ENCODE measurements at places on chromosomes 1 and 21.

GRCh38 chr21:27244352-27244751 lies 277.5 kb upstream of the ADAMTS5 start:
- DNase-seq, result no peak

DNA sequence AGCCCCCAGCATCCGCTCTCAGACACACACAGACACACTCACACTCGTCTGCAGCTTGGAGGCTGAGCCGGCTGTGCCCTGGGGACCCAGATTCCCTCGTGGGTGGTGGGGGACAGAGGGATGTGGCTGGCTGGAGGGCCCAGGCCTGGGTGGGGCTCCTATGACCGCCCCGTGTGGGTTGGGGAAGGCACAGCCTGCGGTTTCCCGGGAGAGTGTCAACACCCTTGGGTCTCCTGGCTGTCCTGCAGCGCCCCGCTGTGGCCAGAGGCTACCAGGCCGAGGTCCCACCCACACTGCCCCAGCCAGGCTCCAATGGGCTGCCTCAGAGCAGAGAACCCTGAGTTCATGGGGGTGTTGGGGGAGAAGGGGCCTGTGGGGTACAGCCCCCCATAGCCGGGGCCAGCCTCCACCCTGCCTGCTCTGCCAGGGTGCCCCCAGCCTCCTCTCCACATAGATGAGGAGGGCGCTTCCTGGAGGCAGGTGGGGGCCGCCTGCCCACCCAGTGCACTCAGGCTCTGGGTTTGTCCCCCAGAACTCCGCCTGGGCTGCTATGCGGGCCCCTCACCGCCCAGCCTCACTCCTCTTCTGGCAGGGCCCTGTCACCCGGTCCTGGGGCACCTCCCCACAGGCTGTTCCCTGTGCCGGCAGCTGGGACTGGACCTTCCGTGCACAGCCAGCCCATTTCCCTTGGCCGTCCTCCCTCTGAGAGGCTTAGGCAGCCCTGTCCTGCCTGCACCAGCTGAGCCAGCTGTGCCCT lies at the start of gene TTC34:
TSS of gene TTC34 (minus strand) at position 159 of the 757 bp plus-strand sequence. CDS start 866 bp downstream, outside the sequence.
- DNase-seq, result peak; percentile 78

GRCh38 chr1:63073309-63074306 lies 248.8 kb upstream of the FOXD3 start:
- no peak for DNase-seq

GRCh38 chr1:14835725-14836124 lies 237.2 kb downstream of the KAZN start:
- no peak for DNase-seq

- DNase-seq, result no peak
These were observed 12.4 kb downstream of the SLC19A2 start for GRCh38 chr1:169473347-169473746.

DNA sequence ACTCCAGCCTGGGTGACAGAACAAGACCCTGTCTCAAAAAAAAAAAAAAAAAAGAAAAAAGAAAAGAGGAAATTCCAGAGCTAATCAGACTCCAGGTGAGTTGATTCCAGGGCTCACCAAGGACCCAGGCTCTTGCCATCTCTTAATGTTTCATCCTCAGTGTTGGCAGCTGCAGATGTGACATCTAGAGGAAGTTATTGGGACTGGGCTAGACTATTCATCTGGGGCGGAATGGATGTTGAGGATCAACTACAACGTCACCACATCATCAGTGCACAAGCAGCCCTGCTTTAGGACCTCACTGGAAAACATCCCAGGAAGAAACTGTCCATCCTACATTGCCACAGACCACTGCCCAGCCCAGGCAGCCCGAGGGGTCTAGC lies 28.6 kb upstream of the PARP1 start:
- DNase-seq, result no peak

GRCh38 chr1:182415789-182416188 lies 15.3 kb upstream of the TEDDM1 start:
- no peak for DNase-seq

DNA sequence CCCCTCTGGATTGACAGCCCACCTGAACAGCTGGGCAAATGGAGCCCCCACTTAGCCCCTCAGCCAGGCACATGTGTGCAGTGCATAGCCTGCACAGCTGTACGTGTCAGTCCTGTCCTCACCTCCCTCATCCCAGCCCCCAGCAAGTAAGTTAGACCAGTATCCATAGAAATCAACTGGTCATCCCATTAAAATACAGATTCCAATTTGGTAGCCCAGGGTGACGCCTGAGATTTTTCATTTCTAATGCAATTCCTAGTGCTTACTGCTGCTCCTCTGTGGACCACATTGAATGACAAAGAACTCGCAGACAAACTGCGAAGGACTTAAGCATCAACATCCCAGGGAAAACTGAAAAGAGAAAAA lies 99.0 kb upstream of the GJB5 start:
- no peak for DNase-seq

- DNase-seq, result peak; percentile 100
These were observed at the start of gene IBA57 for GRCh38 chr1:228165372-228166169. Gene IBA57 (plus strand): TSS chr1:228165804. CDS start chr1:228165817, 13 bp downstream.

DNA sequence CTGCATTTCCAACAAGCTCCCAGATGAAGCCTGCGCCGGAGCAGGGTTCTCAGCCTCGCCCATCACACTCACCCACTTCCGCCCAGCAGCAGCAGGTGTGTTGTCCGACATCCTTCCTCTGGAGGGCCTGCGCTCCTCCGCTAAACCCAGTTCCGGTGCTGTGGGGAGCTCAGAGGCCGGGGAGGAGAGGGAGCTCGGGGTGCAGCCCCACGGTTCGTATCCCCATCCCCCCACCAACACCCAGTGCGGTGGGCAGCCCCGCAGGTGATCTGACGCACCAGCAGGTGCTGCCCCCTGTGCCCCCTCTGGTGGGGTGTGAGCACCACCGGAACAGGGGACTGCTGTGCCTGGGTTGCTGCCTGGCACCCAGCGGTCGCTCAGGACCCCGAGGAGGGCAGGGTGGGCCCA lies 3.4 kb upstream of the PEX10 start:
- no peak for DNase-seq

DNA sequence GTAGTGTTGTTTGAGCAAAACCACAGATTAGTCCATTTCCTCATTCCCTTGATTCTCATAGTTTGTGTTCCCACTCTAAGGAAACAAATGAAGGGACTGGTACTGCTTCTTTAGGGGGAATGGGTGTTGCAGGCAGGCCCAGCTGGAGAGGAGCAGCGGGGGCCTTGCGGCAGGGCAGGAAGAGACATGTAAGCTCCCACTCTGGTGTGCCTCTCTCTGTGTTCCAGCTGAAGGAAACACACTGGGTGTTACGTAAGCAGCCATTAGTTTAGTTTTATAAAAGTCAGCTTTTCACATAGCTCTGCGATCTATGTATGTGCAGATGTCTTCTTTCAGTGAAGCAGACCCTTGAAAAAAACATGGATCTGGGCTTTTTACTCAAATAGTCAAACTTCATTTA lies 99.5 kb downstream of the CACHD1 start:
- DNase-seq, result no peak

DNA sequence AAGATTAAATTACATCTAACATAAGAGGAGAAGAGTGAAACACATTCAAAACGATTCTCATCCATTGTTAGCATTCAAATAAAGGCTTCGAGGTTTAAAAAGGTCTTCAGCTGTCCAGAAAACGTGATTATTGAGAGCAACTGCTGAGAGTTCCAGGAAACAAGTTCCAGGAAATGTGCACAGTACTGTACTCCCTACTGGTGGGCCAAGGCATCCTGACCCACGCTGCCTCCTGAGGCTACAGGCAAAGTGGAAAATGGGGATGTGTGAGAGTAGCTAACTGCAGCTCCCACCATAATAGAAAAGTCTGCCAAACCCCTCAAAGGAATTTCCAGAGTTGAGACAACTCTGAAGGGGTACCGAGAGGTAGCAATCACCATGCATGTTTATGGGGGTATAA lies 2.0 kb downstream of the VAV3 start:
- DNase-seq, result peak; percentile 17

DNA sequence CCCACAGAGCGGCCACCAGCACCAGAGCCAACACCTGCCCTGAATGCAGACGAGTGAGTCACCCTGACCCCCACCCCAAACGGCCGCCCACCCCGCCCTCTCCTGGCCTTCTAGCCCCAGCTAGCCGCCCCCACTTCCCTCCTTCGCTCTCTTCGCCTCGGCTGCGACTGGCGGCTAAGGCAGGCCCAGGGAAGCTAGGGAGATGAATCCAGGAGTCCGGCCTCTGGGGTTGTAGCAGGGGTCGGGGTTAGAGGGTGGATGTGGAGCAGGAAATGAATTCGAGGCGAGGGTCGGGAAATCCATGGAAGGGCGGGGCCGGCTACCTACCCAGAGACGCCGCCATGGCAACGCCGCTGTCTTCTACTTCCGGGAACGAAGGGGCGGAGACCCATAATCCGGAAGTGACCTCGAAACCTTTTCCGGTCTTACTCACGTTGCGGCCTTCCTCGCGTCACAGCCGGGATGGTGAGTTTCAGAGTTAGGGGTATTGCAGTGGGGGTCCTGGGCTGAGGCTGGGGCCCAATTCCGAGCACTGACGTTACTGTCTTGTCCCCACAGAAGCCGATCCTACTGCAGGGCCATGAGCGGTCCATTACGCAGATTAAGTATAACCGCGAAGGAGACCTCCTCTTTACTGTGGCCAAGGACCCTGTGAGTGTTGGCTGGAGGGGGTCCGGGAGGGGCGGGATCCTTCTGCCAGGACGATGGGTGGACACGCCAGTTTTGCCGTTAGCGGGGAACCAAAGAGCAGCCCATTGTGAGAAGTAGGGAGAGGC lies at the start of the genes EIF3I and TMEM234:
TSS of gene EIF3I (plus strand) at position 428 of the 776 bp plus-strand sequence. CDS start at position 463, 35 bp downstream.
TSS of gene TMEM234 (minus strand) at position 374 of the 776 bp plus-strand sequence. CDS start at position 343, 31 bp downstream.
- peak; percentile 100 for DNase-seq

GRCh38 chr1:17630048-17630830 lies 90.7 kb downstream of the ARHGEF10L start:
- DNase-seq, result no peak

DNA sequence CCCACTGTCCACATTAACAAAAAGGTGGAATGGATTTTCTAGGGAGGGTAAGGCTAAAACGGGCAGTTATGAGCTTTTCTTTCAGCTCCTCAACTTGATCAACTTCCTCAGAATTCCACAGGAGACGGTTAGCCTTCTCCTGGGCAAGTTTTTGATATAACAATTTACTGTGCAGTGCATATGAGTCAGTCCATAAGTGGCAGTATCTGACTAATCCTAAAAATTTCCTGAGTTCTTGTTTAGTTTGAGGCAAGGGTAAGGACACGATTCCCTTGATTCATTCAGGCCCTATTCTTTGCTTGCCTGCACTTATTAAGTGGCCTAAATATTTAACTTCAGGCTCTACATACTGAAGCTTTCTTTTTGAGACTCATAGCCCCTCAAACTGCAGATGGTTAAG lies 6.2 kb upstream of the AADACL3 start:
- no peak for DNase-seq

- no peak for DNase-seq
These were observed 101.9 kb downstream of the SLC45A1 start for GRCh38 chr1:8419861-8420260.

DNA sequence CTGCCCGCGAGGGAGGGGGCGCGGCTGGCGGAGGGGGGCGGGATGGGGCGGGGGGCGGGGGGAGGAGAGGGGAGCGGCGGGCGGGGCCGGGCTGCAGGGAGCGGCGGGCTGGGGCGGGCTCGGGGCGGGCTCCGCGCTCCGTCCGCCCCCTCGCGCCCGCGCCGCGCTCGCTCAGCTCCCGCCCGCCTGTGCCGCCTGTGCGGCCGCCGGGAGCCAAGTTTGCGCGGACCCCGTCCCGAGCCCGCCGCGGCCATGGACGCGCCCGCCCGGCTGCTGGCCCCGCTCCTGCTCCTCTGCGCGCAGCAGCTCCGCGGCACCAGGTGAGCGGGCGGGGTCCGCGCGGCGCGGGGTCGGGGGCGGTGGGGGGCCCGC lies at the start of gene GABRD:
TSS of gene GABRD (plus strand) at position 174 of the 372 bp plus-strand sequence. CDS start at position 253, 79 bp downstream.
- DNase-seq, result peak; percentile 84

GRCh38 chr1:79887059-79887458 lies 880.5 kb upstream of the ADGRL4 start:
- DNase-seq, result no peak

Data from HEK293T (cell line).